ENCODE measurements at places on chromosomes 3 and 15. TPM values are rescaled to one million over a fixed set of nuclear protein-coding genes. Genes with fewer than 3 reads are reported as not detected.

ROBO1 gene
- 296 TPM for total RNA-seq

ANKRD34C gene
- under 0.01 TPM for total RNA-seq

GNAT1 gene
- total RNA-seq = not detected

MLF1 gene
- total RNA-seq = 29.3 TPM

ONECUT1 gene
- not detected for total RNA-seq

C3orf70 gene
- total RNA-seq = 30.6 TPM

ZNF502 gene
- total RNA-seq = 14.3 TPM

SEMA5B gene
- total RNA-seq = 9.0 TPM

GOLGA6L7 gene
- total RNA-seq = not detected

RASGRP1 gene
- 11.0 TPM for total RNA-seq

CAPN3 gene
- total RNA-seq = 2.0 TPM

SH2D7 gene
- total RNA-seq = not detected

AHSG gene
- total RNA-seq = not detected

CSPG5 gene
- total RNA-seq = 115 TPM
